ENCODE measurements at places on chromosomes 4 and X. TPM values are rescaled to one million over a fixed set of nuclear protein-coding genes. Genes with fewer than 3 reads are reported as not detected.

Gene GPR119
- total RNA-seq, result not detected

Gene SLITRK4
- 2.2 TPM for total RNA-seq

Gene ODAPH
- total RNA-seq, result 0.15 TPM

Gene SCML1
- 5.9 TPM for total RNA-seq

Gene CCDC158
- 0.05 TPM for total RNA-seq

All from cardiac ventricle fibroblast (primary cell).